ENCODE measurements at places on chromosomes 12 and 14.

DNA sequence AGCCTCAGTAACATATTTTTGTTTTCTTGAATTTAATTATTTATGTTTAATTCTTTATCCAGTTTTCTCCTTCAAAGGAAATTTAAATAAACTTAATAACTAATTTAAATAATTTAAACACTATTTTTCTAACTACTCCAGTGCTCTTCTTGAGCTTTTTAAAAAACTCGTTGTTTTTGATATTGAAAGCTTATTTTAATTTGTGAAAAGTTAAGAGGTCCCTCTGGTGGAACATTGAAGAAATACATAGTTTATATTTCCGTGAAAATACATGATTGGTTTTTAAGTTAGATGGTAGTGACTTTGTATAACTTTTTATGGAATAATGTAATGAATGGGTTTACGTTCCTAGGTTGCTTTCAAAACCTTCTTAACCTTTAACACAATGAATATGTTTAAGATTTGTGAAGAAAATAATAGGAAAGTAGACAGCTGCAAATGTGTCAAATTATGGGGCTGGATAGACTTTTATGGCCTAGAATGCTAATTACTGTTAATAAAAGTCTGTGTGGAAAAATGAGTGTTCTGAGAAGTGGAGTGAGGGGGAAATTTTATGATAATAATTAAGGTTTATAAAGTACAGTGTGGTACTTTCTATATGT, 45.9 kb upstream of the MSRB3 start:
- DNase-seq: no peak

- DNase-seq: no peak
Measured at GRCh38 chr14:91831337-91831736, 36.0 kb downstream of the TC2N start.

DNA sequence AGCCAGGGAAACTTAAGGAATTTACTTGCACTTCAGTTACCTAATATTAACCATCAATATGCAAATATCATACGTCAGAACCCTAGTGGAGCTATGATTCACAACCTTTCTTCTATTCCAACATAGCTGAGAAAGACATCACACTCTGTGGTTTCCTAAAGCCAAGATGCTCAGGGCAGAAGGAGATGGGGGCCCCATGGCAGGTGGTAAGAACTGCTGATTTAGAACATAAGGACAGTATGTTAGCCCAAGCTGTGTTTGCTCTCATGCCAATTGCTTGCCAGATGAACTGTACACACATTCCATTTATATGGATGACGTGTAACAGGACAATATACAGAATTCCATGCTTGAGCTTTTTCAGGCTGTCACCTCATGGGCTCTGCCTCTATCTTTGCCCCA, 34.6 kb downstream of the HECTD4 start:
- DNase-seq: no peak

DNA sequence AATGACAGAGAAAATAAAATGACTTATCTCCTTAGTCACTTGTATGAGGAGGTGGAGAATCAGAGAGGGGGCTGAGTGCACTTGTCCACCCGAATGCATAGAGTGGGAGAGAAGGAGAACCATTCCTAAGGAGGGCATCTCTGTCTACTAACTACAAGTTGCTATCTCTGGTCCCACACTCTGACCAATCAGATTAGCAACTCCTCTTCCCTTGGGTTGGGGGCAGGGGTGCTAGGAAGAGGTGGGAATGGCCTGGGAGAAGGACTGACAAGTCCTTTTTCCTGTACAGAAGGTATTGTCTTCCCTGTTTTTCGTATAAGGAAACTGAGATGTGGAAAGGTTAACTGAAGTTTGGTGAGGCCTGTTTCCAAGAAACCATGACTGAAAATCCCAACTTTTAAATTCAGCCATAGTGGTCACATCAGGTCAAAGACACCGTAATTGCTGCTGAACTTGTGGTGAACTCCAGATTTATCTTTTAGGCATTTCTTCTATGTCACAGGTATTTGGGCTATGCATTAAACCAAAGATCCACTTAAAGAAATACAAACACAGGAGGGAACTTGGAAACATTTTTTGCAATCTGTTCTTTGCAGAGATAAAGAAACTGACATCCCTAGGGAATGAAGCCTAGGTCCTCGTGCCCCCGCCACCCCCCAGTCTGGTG, 207.8 kb downstream of the CRADD start:
- DNase-seq: no peak

- no peak for DNase-seq
Measured at GRCh38 chr14:101504096-101504948, 57.0 kb upstream of the DIO3 start.

DNA sequence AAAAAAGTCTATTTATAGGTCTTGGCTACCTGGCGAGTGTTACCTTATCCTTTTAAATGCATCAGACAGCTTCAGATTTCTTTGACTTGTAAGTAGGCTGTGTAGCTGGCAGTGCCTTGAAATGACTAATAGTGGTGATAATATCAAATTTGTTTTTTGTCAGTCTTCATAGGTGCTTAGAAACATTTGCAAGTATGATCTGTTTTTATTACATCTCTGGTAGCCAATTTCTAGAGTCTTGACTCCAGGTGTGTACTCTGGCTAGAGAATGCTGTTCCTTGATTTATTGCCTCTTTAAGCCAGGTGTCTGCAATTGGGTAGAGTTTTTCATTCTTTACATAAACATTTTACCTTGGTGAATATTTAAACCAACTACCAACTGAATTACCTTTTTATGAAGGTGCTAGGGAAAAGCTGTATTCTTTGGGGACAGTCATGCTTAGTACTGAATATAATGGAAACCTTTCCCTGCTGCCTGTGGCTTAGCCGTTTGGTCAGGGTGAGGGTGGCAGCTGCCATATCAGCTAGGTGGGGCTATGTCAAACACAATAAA, 32.6 kb downstream of the MLXIP start:
- no peak for DNase-seq

- DNase-seq: no peak
Measured at GRCh38 chr12:19498099-19498498, 58.8 kb downstream of the AEBP2 start.

GRCh38 chr14:100651999-100652508, 64.8 kb upstream of the BEGAIN start:
- no peak for DNase-seq

GRCh38 chr14:53663709-53664108, 292.9 kb downstream of the BMP4 start:
- no peak for DNase-seq

GRCh38 chr14:68377459-68377858, 415.4 kb downstream of the ZFP36L1 start:
- DNase-seq: no peak

DNA sequence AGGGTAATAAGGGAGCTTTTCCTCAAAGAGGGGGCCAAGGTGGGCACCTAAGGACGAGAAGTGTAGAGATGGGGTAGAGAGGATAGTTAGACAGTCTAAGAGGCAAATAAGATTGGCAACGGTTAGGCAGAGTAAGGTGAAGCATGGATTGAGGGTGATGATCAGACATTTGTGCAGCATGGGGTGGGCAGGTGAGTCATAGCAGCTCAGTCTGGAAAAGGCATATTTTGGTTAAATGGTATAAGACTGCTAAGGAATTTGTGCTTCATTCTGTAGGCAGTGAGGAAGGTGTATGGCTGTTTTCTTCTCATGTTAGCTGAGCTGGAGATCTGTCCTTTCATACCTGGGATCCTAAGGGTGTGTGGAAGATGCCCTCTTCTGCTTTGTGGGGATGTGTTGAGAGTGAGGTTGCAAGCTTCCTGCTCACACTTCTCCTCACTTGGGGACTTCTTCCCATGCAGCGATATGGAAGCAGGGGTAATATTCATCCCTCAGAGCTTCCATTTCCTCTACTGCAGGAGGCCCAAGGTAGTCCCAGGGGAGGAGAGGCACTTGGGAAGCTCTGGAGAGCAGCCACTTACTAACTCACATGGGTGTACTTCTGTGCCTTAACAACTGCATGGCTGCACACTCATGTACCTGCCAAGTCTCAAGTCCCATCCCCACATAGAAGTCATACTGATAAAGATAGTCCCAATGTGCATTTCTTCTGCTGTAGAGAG, 28.9 kb downstream of the GSG1 start:
- no peak for DNase-seq

GRCh38 chr12:19474147-19474546, 34.9 kb downstream of the AEBP2 start:
- no peak for DNase-seq

GRCh38 chr12:13935169-13935568, 46.2 kb downstream of the GRIN2B start:
- DNase-seq: no peak

DNA sequence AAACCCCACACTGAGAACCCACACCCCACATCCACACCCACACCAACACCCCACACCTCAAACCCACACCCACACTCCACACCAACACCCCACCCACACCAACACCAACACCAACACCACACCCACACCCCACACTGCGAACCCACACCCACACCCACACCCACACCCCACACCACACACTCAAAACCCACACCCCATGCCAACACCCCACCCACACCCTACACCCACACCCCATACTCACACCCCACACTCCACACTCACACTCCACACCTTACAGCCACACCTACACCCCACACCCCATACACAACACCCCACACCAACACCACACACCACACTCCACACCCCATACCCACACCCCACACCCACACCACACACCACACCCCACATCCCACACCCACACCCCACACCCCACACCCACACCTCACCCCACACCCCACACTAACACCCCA, 38.0 kb downstream of the TMEM120B start:
- no peak for DNase-seq

- DNase-seq: no peak
Measured at GRCh38 chr12:117684471-117684870, 284.3 kb downstream of the KSR2 start.

DNA sequence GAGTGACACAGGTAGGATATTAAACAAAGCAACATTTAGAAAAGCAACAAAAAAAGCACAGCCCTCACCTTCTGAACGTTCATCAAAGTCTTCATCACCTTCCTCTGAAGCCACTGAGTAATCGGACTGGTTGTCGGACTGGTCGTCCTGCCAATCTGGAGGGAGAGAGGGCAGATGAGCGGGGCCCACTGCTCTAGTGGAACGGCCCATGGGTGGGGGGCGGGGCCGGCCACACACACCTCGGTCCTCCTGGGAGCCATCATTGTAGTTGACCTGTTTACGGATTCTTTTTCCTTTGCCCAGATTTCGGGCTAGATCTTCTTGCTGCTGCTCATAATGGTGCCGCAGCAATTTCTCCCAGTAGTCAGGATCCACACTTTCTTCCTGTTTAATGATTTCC, 14.9 kb upstream of the NOP2 start:
- no peak for DNase-seq

- no peak for DNase-seq
Measured at GRCh38 chr14:90585106-90585505, 188.3 kb downstream of the CALM1 start.

GRCh38 chr14:93132472-93133065, 16.8 kb upstream of the ITPK1 start:
- DNase-seq: no peak

DNA sequence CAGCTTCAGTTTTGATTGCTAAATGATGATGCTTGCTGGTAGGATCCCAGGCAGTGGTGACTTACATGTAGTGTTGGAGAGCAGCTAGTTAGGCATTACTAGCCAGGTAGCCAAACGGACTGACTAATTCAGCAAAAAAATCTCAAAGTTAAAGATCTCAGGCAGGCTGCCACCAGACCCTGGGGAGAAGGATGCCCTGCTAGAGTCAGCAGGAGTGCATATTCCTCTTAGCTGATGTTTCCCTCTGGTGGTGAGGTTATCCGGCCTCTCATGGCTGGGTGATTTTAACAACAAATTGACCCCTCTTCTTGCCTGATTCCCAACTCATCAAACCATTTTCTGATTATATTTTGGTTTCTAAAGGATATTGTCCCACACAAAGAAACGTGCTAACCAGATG, 2.8 kb downstream of the EFS start:
- DNase-seq: no peak

DNA sequence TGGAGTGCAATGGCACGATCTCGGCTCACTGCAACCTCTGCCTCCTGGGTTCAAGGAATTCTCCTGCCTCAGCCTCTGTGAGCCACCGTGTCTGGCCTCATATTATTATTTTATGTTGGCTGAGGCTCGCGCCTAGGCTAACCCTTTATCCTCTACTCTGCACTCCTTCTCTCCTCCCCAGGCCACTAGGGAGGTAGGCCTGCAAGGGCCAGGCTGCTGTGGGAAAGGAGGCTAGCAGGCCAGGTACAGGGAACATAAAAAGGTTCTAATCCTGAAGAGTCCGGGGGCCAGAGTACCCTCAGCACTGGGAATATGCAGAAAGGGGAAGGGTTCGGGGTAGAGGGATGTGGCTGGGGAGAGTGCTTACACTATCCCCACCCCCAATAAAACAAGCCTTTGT, 14.9 kb downstream of the PKP2 start:
- no peak for DNase-seq

DNA sequence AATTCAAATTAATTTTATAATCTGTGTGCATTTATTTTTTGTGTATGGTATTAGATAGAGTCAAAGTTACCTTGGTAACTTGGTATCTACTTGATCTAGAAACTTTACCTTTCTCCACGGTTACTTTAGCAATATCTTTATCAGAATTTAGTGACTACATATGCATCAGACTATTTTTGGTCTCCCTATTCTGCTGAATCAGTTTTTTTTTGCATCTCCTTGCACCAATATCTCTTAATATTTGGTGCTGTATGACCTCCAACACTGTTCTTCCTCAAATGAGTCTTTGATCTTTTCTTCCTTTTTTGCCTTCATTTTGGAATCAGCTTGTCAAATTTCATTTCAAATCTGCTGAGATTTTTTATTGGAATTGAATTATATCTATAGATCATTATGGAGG, 828.2 kb upstream of the FOXG1 start:
- DNase-seq: no peak

DNA sequence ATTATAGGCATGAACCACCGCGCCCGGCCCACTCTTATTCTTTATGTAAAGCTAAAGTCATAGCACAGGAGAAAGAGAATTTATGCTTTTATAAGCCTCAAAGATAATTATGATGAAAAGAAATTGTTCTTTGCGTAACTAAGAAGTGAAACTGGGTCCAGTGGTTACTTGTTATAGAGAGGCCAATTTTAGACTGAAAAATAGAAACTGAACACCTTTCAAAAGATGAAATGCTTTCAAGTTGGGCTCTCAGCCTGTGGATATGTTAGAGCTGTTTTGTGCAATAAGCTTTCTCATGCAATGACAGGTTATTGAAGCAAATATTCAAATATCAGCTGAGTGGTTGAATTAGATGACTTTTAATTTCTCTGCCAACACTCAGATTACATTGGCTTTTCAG, 7.9 kb downstream of the TMEM253 start:
- DNase-seq: no peak

DNA sequence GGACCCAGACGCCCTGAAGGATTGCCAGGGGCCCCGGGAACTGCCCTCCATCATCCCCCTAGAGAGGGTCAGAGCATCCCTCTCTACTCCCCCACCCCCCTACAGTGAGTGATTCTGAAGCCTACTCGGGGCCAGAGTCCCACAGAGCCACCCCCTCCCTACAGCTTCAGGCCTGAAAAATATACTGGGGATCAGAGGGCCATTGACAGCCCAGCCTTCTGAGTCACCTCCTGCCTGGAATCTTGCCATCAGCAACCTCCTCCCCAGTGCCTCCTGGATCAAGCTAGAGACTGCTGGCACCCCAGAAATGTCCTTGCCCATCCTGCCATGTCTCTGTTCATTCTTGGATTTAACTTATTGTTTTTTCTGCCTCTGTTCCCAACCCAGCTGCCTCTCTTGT, 21.7 kb upstream of the MIA2 start:
- no peak for DNase-seq

GRCh38 chr12:105085501-105085900, 1.2 kb upstream of the ALDH1L2 start:
- no peak for DNase-seq

- DNase-seq: no peak
Measured at GRCh38 chr12:2338991-2339431, 286.2 kb downstream of the CACNA1C start.

GRCh38 chr14:61119006-61119405, 138.0 kb downstream of the SLC38A6 start:
- no peak for DNase-seq
